ENCODE measurements at places on chromosomes 7 and 10. TPM values are rescaled to one million over a fixed set of nuclear protein-coding genes. Genes with fewer than 3 reads are reported as not detected.

DLX6 gene
- not detected for total RNA-seq

PRLHR gene
- total RNA-seq: not detected

PAX2 gene
- not detected for total RNA-seq

FAM25C gene
- not detected for total RNA-seq

SPDYE16 gene
- total RNA-seq: 0.25 TPM

OR2A12 gene
- total RNA-seq: not detected

LOXL4 gene
- total RNA-seq: not detected

EPO gene
- not detected for total RNA-seq

ARL4A gene
- total RNA-seq: 19.8 TPM

GCK gene
- not detected for total RNA-seq

CFTR gene
- total RNA-seq: not detected

NEUROD6 gene
- not detected for total RNA-seq

ZYX gene
- 249 TPM for total RNA-seq

LRRC18 gene
- not detected for total RNA-seq

GOLGA7B gene
- total RNA-seq: 10.5 TPM

SPOCK2 gene
- 420 TPM for total RNA-seq

NUTM2A gene
- 0.15 TPM for total RNA-seq

All from activated CD4-positive, alpha-beta memory T cell treated with anti-CD3 and anti-CD28 coated beads, Interleukin-2, amount 10 ng/mL, durations not matched to agents 7 days and 5 days (primary cell).